Activated CD4-positive, alpha-beta T cell treated with anti-CD3 and anti-CD28 coated beads, Interleukin-2, amount 50 U/mL, for 4 hours (primary cell): ENCODE measurements at places on chromosomes 4 and X.

- DNase-seq = peak; percentile 28
Measured at GRCh38 chr4:4386296-4386735, 586 bp upstream of the NSG1 start.

DNA sequence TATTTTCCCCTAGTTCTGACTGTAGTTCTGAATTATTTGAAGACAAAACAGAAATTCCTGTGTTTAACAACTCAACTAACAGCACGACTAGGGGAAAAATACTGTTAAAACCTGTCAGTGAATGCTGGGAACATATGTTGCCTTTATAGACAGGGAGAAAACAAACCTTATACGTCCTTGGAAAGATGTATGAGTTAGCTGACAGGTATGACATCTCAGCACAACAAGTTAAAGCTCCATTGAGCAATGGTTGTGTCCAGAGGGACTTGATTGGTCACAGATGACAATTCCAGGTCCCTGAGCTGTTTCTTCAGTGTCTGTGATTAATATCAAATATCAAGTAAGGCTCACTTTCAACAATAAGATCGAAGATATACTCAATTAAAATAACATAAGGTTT, 58.2 kb upstream of the DDIT4L start:
- DNase-seq = no peak

GRCh38 chr4:172830295-172830764, 338.3 kb upstream of the GALNT7 start:
- DNase-seq = no peak

GRCh38 chr4:8939840-8940742, 68.5 kb upstream of the HMX1 start:
- DNase-seq = no peak

DNA sequence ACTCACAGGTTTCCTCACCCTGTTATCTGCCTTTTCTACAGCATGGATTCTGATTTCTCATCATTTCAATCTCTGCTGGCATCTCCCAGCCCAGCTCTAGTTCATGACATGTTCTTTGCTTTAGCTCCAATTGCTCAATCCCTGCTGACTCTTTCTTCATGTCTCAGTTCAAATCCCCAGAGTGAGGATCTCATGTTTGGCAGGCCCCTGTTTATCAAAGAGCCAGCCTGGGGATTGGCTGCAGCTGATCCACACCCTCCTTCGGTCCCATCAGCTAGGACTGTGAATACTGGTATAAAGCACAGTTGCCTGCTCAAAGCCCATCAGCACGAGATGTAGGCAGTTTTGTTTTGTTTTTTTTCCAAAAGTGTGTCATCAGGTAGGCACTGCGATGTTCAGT, 14.4 kb upstream of the CC2D2A start:
- DNase-seq = no peak

GRCh38 chr4:37216209-37216608, 28.3 kb upstream of the NWD2 start:
- DNase-seq = no peak

GRCh38 chr4:89026542-89026941, 30.4 kb downstream of the FAM13A start:
- DNase-seq = no peak

GRCh38 chr4:169047956-169048355, 37.9 kb upstream of the CBR4 start:
- no peak for DNase-seq

GRCh38 chr4:7518871-7519637, 84.3 kb upstream of the PSAPL1 start:
- no peak for DNase-seq

DNA sequence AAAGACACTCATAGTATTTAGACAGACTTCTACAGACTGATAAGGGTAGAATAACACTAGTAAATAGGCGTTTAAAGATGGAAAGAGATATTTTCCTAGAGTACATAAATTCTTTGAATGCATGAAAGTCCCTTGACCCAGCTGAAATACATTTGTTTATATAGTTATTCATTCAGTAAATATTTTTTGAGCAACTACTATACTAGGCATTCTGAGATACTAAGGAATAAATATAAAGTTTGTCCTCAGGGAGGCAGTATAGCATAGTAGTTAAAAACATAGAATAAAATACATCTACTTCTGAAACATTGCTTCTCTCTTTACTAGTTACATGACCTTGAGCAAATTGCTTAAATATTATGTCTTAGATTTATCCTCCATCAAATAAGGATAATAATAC, 27.4 kb downstream of the HMGN5 start:
- no peak for DNase-seq

DNA sequence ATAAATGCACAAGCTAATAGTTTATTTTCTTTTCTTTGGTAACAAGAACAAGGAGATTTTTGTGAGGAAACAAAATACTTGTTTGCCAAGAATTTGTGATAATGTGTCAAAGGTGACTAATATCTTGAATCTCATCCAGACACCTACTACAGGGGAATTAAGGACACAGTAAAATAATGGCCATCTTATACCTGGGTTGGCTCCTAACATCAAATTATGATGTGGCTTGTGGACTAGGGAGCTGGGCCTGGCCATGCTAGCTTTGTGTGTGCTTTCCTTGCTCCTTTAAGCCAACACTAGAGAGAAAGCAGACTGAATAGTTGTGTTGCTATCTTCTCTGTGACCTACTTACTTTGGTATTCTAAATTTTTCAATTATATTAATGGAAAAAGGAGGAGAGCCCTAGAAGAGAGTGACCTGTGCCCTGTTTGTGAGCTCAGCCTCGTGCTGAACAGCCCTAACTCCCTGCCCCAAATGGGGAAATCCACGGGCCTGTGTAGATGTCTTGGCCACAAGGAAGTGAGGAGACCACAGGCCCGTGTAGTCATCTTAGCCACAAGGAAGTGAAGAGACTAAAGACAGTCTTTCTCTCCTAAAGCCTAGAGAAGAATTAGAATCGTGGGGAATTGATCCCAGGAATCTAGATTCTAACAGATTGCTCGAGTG, 23.3 kb downstream of the ARHGAP24 start:
- DNase-seq = no peak

GRCh38 chrX:124231451-124231759, 101.1 kb upstream of the TEX13D start:
- DNase-seq = no peak

DNA sequence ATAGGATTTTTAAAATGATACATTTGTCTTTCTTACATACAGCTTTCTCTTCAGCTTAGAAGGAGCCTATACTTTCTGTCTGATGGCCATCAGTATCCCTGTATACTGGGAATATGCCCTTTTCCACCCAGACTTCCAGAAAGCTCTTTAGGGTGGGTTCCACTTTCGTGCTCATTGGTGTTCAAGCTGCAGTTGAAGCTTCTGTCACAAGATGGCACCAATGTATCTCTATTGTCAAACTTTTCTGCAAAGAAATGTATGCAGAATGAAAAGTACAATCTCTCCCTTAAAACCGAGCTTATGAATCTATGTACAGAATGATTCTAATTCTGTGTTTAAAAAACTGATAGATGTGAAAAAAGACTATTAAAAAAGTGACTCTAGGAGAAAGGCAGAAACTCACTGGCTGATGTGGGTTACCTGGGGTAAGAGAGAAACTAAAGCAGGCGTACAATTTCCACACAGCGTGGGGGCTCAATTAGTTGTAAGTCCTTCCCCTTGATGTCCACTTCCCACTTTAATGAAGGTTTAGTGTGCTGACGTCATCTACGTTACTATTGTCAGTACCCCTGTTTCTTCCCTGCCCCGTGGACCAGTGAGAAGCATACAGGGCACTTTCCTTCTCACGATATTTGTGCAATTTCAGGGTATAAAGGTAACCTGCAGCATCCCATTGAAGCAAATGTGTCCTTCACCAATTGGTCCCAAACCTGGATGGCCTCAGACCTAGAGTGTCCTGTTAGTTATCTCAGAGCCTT, 57.3 kb upstream of the TCEAL2 start:
- DNase-seq = peak; percentile 2

DNA sequence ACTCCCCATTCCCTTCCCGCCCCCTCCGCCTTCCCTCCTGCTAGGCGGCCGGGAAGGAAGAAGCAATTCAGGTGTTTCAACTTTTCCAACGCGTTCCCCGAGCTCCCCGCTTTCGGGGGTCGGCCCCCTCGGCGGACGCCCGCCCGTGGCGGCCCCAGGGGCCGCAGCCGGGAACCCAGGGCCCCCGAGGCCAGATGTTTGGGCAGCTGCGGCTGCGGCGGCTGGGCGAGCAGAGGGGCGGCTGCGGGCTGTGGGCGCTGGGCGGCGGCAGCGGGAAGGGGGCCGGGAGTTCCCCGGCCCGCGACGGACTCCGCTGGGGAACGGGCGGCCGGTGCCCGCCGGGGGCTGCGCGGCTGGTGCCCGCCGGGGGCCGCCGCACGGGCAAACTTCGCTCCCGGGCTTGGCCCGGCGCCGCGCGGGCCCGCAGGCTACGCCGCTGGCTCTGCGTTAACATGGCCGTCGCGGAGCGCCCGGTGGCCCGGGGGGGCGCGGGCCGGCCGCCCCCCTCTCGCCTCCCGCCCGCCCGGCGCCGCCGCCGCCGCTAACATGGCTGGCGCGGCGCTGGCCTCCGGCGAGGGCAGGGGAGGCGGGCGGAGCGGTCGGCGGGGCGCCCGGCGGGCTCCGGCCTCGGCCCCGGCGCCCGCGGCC, 510 bp downstream of the HMGB3 start:
- no peak for DNase-seq

- no peak for DNase-seq
Measured at GRCh38 chrX:3177851-3178250, 136.6 kb downstream of the ARSF start.

- DNase-seq = no peak
Measured at GRCh38 chrX:16187024-16187760, 19.9 kb downstream of the MAGEB17 start.

DNA sequence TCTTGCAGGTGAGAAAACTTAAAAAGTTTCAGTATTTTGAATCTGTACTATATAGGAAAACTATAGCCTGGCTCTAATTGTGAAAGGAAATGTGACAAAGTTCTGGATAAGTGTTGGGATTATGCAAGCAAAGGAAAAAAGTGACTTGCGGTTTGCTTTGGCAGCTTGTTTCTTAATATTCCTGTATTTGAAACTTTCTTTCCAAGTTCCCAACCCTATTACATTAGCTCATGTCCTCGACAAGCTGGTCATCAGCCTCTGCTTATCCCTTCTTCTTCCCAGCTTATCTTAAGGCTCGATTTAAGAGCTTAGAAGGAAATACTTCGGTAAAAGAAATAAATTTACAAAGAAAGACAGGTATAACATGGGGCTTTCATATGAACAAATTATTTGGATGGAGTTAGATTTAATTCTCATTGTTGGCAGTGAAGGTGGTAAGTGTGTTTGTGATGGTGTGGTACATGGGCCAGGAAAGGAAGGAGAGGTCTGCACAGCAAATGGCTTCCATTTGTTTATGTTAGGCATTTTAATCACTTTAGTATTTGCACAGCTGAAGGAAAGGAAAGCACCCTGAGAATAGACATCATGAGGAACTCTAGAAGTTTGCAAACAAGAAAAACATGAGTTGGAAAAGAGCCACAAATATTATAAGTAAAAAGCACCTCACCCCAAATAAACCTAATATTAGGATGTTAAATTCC, 5.1 kb upstream of the MYOZ2 start:
- no peak for DNase-seq

GRCh38 chr4:6885953-6886557, 23.6 kb upstream of the TBC1D14 start:
- no peak for DNase-seq

DNA sequence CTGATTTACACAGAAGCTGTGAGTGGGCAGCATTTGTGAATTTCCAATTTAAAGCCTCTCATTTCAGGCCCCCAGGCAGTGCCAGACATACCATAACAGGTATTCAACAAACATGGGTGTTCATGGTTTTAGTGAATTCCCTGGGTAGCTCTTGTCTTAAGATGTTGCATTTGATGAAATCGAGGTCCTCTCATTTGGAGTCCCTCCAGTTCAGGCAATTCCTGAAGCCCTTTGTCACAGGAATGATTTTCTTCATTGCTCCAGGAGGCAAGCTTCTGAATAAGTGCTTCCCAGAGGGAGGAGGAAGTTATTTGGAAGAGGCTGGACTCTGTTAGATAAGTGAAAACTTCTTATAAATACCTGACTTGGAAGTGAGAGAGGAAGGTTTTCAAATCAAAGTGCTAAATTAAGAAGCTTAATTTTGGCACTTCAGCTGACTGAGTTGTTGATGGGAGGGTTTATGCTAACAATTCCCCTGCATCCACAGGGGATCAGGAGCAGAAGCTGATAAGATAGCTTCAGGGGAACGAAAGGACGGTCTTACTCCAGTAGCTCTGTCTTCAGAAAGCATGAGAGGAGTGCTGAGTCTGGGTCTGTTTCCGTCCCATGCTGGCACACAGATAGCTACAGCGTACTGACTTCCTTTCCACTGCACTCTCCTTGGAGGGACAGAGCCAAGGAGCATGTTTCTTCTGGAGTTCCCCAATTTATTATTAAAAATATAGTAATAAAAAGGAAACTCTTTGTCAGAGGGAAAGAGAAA, 543.1 kb downstream of the GBA3 start:
- no peak for DNase-seq

GRCh38 chr4:8492174-8492573, 51.6 kb downstream of the TRMT44 start:
- DNase-seq = no peak

DNA sequence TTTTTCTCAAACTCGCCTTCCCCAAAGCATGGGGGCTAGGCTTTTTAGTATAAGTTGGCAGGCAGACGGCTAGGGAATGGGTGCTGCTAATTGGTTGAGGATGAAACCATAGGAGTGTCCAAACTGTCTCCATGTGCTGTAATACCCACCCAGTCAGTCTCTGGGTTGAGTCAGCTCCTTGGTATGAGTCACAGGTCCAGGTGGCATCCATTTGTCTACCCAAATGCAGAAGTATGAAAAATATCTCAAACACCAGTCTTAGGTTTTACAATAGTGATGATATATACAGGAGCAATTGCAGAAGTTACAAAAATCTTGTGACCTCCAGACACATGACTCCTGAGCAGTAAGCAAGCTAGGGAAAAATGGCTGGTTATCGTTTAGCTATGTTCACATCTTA, 27.4 kb upstream of the CCSER1 start:
- DNase-seq = no peak
